Right renal pelvis (tissue), 4 donors: ENCODE measurements at places on chromosomes 4 and X.

GRCh38 chr4:61812171-61812570, 612.0 kb downstream of the ADGRL3 start:
- DNase-seq = no peak

GRCh38 chr4:111466811-111467604, 678.2 kb upstream of the FAM241A start:
- DNase-seq = no peak

- DNase-seq = no peak
Observed at GRCh38 chrX:72110876-72111708, 20.6 kb downstream of the RTL5 start.

DNA sequence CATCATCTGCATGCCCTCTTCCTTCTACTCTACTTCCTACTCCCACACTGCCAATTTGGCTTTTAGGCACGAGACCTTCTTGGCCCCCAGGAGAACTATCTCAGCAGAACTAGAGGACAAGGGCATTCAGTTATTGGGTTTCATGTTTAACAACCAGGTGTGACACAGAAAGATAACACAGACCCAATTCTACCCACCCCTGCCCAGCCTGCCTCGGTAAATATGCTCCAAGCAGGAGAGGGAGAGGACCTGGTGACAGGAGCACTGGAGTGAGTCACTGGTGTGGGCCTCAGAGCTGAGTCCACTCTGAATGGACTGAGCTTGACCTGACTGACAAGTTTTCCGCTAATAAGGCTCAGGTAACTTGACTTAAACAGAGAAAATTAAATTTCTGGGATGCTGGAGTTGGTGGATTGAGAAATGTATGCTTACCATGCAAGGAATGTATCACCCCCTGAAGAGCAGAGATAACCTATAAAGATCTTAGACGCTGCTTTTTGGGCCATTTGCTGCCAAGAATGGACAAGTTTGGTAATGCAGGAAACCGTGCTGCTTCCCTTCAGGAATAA, 52.5 kb downstream of the CASP3 start:
- no peak for DNase-seq

GRCh38 chr4:47536966-47537365, 51.9 kb downstream of the ATP10D start:
- DNase-seq = no peak

- no peak for DNase-seq
Observed at GRCh38 chrX:65781845-65782244, 114.4 kb downstream of the MSN start.

DNA sequence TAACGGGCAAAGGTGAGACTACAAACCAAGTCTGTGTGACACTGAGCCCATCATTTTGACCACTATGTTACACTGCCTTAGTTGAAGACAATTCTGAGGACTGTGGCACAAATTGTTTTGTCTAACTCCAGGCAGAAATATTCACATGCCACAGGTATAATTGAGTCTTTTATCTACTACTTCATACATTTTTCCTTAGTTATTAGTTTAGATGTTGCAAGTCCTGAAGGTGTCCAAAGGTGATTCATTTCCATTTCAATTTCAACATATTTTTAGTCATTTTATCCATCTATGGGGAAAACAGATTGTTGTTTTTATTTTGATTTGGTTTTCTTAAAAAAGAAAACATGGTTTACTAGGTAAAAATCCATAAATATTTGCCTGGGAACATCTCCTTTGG, 341.7 kb upstream of the SMIM31 start:
- no peak for DNase-seq

- DNase-seq = no peak
Observed at GRCh38 chr4:8342651-8343261, 73.2 kb downstream of the HTRA3 start.

GRCh38 chr4:139202991-139203390, 26.0 kb upstream of the ELF2 start:
- no peak for DNase-seq

- no peak for DNase-seq
Observed at GRCh38 chr4:78024576-78025091, 32.5 kb upstream of the FRAS1 start.
